Activated CD8-positive, alpha-beta memory T cell treated with anti-CD3 and anti-CD28 coated beads for 4 hours (primary cell): ENCODE measurements at places on chromosomes 5 and 9.

DNA sequence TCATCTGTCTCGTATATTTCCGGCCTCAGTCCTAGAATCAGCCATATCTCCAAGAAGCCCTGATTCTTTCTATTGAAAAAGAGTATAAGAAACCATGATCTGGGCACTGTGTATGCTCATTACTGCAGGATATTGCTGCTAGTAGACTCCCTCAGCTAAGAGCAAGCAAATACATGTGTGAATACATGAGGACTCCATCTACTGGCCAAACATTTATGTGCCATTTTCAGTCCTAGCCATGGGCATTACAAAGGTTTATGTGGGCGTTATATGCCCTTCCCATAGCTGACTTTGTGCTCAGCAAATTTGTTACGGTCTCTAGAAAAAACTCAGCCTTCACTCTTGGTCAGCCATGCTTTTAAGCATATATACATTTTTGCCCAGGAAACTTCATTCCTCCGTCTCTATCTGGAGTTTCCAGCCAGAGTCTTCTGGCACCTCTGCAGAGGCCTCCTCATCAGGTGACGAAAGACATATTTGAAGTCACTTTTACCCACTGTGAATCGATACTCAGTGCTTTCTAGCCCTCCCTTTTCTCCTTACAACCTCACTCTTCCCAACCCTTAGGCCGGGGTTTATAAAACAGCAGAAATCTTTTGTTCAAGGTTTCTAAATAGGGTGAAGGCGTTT, 1495.6 kb upstream of the CDH6 start:
- no peak for DNase-seq

- no peak for DNase-seq
These were observed 3.6 kb upstream of the DPH7 start for GRCh38 chr9:137582286-137582860.

DNA sequence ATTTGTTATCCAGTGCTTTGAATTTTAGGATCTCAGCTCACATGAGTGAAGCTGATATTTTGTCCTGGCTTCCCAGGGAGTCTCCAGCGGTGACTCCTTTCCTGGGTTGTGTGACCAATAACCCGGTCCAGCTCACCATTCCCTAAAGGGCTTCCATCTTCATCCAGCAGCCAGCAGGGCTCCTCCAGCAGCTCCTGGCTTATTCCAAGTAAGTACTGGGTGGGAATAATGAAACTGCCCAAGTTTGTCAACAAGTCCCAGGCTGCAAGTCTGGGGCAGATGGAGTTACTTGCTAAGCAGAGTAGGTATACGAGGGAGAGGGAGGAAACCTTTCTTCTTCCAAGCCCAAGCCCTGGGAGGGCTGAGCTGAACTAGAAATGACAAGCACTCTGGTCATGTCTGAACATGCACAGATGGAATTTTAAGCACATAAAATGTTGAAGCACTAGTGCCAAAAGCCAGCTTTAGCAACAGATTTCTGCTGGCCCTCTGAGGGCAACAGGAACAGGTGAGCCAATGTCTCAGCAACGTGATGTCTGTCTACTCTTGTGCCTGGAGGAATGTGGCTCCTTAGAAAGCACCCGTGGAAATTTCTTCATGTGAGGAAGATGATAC, 153.7 kb upstream of the DAPK1 start:
- DNase-seq, result no peak

DNA sequence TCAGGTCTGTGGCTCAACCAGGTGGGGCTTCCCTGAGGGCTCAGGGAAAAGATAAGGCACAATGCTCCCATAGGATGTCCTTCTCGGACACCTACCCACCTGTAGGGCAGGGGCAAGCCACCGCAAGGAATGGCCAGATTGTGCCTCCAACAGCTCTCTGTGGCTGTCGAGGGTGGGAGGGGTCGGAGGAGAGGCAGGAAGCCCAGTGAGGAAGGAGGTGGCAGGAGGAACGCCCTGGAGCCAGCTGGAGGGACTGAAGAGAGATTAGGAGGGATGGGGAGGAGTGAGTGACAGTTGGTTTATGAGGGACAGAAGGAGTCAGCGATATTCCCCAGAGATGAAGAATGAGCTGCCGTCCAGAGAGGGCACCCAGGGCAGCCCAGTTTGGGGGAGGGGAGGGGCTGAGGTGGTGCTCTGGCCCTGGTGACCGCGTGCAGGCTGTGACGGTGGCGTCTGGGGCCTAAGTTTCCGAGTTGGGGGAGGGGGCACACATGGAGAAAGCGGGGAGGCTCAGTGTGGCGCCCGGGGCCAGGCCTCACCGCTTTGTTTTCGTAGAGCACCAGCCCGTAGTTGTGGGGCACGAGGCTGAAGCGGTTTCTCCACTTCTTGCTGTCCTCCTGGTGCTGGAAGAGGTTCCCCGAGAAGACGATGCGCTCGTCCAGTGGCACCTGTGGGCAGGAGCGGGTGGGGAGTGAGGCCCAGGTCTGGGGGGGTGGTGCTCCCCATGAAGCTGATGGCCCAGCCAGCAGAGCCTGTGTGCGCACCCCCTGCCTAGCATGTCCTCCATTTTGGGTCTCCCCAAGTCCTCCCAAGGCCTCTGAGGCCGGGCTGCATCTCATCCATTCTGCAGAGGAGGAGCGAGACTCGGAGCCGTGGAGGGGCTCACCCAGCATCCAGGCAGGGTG, 75.6 kb downstream of the LRSAM1 start:
- DNase-seq, result no peak

DNA sequence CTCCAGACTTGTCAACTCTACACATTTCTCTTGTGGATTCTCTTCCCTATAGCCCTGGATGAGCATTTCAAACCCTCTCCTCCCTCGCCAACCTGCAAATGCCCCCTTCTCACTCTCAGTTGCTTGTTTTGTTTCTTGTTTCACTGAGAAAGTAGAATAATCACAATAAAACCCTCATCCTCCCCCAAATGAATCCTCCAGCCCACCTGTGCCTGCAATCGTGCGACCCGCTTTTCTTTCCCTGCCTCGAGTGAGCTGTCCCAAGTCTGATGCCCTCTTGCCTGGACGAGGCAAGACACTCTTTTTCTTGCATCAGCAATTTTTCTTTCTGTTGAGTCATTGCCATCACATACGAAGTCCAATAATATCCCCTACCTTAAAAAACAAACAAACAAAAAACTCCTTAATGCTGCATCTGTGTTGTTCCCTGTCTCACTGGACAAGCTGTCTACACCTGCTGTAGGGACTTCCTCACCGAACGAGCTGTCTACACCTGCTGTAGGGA, 3.7 kb upstream of the CACNA1B start:
- DNase-seq, result no peak

DNA sequence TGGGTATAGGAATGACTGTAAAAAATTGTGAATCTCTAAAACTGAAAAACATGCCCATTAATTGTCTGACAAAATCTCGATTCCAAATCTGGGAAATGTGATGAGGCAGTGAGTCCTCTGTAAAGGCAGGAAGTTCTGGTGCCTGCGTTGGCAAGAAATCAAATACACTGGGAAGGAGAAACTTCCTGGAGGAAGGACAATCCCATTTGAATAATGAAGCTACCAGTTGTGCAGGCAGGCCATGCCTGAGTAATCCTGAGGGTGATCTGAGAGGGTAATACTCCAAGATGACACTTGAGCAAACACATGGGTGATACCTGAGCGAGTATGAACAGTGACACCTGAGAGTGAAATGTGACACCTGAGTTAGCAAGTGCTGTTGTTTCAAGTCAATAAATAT, 49.7 kb downstream of the KIF24 start:
- no peak for DNase-seq

GRCh38 chr5:61678966-61679365, 346.9 kb downstream of the ZSWIM6 start:
- DNase-seq, result no peak

GRCh38 chr5:167982-168660, 23.2 kb upstream of the LRRC14B start:
- DNase-seq, result no peak

DNA sequence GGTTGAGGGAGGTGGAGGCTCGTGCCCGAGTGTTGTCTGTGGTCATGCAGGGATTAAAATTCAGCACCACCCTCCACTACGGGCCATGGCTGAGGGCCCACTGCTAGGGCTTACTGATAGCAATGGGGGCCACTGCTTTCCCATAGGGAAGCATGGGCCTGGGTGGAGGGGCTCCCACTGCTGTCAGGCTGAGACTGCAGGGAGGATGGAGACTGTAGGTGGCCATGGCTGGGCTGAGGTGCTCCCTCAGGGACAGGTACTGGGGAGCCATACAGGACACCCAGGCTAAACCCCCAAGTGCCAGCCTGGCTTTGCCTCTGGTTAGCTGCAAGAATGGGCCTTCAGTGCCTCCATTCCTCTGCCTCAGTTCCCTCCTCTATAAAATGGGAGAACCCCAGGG, 26.1 kb downstream of the FAM163B start:
- DNase-seq, result no peak

- DNase-seq, result no peak
These were observed 14.7 kb upstream of the MED27 start for GRCh38 chr9:132094314-132094791.

- no peak for DNase-seq
These were observed 41.8 kb upstream of the ROR2 start for GRCh38 chr9:91991721-91992341.

DNA sequence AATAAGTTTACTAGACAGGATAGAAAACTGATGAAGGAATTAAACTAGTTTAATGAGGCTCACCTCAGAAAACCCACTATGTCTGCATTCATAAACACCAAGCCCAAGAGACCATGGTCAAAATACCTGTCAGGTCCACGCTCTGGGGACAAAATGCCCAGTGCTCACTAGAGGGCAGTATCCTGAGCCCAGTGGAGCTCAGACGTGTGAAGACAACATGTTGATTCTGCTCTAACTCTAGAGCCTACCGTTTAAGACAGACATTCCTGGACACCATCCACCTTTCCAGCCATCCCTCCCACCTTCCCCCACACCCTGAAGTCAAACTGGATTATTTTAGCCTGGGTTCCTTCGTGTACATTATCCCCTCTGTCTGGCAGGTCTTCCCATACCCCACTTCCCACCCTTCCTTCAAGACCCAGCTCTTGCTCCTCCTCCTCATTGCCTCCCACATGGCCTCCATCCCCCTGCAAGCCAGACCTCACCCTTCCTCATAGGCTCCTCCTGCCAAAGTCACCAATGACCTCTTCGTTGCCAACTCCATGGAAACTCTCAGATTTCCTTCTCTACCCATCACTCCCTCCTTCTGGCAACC, 142.3 kb upstream of the FSTL4 start:
- DNase-seq, result no peak

DNA sequence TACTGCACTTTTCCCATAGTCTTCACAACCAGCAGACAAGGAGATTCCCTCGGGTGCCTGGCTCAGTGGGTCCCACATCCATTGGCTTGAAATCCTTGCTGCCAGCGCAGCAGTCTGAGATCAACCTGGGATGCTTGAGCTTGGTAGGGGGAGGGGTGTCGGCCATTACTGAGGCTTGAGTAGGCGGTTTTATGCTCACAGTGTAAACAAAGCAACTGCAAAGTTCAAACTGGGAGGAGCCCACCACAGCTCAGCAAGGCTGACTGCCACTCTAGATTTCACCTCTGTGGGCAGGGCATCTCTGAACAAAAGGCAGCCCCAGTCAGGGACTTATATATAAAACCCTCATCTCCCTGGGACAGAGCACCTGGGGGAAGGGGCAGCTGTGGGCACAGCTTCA, 512.3 kb upstream of the MPDZ start:
- DNase-seq, result no peak

DNA sequence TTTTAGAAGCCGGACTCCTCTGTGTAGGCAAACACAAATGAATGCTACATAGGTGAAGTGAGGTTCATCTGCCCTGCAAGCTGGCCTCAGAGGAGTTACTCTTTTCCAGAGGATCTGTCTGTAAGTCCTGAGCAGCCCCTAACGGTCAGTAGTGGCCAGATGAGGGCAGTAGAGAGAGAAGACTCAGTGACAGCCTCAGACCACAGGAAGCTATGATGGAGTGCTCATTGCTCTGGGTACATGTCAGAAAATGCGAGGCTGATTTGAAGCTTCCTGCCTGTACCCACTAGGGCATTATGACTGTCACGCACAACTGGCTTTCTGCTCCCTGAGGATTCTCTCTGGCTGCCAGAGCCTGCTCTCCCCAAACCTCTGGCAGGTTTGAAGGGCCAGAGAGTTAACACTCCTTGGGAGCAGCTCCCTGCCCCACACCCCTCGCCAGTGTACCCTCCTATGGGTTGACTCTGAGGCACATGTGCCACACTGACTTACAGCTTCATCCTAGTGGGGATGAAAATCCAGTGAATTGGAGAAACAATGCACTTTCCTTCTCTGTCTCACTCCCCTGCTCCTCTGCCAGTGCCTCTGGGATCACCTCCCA, 141.5 kb downstream of the GABRG2 start:
- no peak for DNase-seq

- no peak for DNase-seq
These were observed 69.4 kb downstream of the RIGI start for GRCh38 chr9:32456564-32456963.

- no peak for DNase-seq
These were observed 615.6 kb downstream of the EBF1 start for GRCh38 chr5:158484150-158484549.

DNA sequence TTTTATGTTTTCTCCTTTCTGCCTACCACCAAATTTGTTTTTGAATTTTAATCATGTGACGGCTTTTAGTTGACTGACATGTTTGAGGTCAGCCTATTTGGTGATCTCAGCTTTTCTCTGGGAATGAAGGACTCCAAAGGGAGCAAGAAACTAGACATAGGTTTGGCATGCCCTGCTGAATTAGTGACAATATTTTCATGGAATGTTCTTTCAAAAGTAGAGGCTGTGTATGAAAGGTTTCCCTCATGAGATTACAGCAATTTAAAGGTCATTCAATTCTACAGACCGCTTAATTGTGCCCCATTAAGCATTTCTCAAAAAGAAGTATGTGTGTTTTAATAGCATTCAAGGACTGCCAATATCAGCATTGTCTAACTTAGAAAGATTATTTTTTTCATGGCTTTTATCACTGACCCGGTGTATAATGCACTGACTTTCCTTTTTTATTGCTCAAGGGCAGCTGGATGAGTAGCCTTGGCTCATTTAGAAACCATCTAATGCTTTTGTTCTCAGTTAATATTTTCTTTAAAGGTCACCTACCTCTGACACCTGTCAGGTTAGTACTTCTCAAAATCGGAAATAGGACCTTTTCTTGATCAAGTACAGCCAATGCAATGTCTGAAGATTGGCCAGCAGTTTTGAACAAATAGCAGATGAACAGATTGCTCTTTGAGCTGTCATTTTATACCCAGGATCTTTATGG, 8.1 kb upstream of the MLLT3 start:
- no peak for DNase-seq

DNA sequence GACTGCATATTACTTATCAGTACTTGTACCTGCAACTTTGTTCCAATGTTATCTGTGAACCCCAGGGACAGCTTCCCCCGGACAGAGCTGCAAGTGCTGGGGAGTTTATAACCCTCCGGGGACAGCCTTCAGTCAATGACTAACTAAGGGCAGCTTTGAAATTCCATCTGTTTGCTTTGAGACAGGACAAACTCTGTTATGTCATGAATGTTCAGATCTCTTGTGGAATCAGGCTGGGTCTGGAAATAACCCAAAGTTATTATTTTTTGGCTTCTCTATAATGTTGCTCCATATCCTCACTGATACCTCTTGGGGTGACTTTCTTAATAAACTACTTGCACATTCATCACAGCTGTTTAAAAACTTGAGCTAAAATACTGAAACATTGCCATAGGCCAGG, 617.5 kb upstream of the TLE4 start:
- no peak for DNase-seq

- no peak for DNase-seq
These were observed 22.4 kb downstream of the MVB12B start for GRCh38 chr9:126348911-126349550.
